Naive thymus-derived CD8-positive, alpha-beta T cell (primary cell): ENCODE measurements at places on chromosomes 3 and 15.

GRCh38 chr3:66303491-66303901 is 82.7 kb downstream of the SLC25A26 start:
- DNase-seq: no peak

DNA sequence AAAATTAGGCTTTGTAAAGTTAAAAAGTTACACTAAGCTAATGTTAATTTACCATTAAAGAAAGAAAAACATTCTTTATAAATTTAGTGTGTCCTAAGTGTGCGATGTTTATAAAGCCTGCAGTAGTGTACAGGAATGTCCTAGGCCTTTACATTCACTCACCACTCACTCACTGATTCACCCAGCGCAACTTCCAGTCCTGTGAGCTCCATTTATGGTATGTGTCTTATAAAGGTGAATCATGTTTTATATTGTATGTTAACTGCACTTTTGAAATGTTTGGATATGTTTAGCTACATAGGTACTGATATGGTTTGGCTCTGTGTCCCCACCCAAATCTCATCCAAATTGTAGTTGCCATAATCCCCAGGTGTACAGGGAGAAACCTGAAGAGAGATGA is 549.7 kb upstream of the EPHA6 start:
- DNase-seq: no peak

- DNase-seq: no peak
Observed at GRCh38 chr3:126557415-126557745, 1.4 kb downstream of the C3orf22 start.

- DNase-seq: no peak
Observed at GRCh38 chr15:62250186-62250585, 85.1 kb upstream of the C2CD4B start.

- no peak for DNase-seq
Observed at GRCh38 chr15:78629031-78629715, 8.4 kb upstream of the CHRNA3 start.

DNA sequence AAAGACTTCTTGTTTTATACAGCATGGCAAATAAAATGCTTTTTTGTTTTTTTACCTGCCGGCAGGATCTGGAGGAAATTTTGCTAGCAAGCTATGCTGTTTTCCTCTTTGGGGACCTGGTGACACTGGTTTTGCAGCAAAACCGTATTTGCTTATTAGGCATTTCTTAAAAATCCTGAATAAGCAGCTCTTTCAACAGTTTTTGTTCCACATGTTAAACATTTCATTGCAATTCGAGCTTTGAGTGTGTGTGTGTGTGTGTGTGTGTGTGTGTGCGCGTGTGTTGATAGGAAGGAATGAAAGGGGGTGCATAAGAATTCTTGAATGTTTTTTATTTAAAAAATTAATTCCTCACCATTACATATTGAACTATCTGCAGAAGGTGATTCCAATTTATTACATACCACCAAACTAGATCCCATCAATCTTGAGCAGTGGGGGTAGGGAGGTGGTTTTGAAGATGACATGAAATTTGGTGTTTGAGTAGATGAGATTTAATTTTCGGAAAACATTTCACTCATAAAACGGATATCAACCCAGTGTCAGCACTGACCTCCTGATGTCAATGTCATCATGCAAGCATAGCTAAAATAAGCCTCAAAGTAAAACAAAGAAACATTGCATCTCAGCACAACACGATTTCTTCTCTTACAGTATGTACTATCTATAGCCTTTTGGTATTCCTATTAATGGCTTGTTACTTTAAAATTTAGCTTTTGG is 17.3 kb downstream of the ZBTB38 start:
- DNase-seq: no peak

DNA sequence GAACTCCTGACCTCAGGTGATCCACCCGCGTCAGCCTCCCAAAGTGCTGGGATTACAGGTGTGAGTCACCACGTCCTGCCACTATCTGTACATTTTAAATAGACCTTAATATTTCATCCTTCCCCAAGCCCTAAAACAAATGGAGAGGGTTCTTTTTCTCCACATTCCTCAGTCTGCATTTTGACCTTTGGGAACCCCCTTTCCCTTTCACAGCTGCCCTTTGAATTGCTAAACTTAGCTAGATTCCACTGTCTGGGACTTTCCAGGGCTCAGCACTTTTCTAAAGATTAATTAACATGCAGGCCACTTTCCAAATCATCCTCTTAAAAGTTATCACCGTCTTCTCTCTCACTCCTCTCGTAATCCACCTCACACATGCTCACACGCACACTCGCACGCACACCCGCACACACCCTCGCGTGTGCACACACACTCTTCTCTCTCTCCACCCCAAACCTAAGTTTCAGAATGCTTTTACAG is 124.2 kb downstream of the TMCO5A start:
- DNase-seq: no peak

- DNase-seq: no peak
Observed at GRCh38 chr15:81950841-81951414, 94.9 kb downstream of the MEX3B start.

GRCh38 chr15:60399931-60400330 is 2.1 kb upstream of the ANXA2 start:
- no peak for DNase-seq

GRCh38 chr3:62529230-62529629 is 155.9 kb upstream of the FEZF2 start:
- no peak for DNase-seq

DNA sequence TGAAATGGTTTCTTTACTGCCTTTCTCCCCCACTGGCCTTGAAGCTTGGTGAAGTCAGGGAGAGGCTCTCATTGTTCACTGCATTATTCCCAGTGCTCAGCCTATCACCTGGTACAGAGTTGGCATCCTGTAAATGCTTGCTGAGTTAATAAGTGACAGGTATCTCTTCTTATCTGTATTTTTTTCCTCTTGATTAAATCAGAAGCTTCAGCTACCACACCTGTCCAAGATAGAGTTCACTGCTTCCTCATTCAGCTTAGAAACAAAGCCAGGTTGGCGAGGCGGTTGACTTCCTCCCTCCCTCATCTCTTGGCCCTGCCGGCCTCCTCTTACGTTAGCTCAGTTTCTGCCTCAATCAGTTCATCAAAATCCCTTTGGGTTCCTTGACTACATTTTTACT is 142.8 kb downstream of the LIPC start:
- no peak for DNase-seq

- DNase-seq: peak; percentile 46
Observed at GRCh38 chr3:42535981-42536784, 33.7 kb downstream of the VIPR1 start.

DNA sequence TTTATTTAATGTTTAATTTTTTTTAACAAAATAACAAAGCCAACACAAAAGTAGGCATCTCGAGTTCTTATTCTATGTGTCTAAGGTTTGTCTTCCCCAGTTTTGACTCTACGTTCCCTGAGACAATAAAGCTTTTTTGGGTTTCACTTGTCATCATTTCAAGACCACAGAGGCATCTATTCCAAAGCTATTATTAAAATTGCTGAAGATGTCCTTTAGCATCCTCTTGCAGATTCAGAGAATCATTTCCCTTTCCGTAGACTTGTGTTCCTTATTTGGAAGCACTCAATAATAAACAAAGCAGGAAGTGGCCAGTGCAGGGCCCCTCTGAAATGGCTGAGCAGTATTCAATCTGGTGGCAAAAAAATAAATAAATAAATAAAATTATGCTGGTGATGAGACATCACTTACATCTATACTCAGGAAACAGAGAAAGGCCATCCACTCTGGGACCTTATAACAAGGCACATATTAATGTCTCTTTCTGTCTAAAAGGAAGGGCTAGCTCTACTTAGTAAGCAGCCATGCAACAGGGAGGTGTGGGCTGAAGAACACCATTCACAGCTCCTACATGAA is 362.3 kb downstream of the WDR72 start:
- DNase-seq: no peak

DNA sequence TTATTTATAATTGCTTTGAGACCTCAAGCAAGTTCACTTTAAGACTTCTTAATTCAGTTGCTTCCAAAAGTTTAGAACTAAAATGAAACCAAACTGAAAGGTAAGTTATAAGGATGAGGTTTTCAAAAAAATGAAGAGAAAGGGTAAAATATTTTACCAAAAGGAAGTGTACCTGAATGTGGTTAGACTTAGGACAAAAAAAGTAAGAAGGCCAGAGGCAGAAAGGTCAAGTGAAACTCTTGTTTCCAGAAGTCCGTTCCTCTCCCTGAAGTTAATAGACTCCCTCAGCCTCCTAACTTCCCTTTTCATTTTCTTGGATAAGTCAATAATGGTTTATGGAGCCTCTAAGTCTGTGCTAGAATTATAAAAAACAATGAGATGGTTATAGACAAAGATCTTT is 16.6 kb downstream of the BTLA start:
- no peak for DNase-seq

- DNase-seq: no peak
Observed at GRCh38 chr3:59046839-59047238, 3.0 kb downstream of the CFAP20DC start.

DNA sequence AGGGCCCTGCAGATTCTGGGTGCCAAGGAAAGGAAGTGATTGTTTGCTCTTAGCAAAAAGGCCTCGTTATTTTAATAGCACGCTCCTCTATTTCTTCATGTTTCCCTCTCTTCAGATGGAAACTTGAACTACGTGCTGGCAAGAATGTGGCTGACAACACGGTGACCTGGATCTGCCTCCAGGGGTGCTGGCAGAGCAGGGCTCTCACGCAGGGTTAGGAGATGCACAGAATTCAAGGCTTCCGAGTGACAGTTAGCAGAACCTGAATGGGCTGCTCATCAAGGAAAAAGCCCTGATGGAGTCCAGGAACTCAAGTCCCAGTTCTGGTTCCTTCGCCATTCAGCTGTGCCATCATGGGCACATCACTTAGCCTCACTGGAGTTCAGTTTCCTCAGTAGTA is 22.7 kb downstream of the CYP19A1 start:
- DNase-seq: no peak

GRCh38 chr3:17974206-17974841 is 231.9 kb upstream of the TBC1D5 start:
- no peak for DNase-seq

DNA sequence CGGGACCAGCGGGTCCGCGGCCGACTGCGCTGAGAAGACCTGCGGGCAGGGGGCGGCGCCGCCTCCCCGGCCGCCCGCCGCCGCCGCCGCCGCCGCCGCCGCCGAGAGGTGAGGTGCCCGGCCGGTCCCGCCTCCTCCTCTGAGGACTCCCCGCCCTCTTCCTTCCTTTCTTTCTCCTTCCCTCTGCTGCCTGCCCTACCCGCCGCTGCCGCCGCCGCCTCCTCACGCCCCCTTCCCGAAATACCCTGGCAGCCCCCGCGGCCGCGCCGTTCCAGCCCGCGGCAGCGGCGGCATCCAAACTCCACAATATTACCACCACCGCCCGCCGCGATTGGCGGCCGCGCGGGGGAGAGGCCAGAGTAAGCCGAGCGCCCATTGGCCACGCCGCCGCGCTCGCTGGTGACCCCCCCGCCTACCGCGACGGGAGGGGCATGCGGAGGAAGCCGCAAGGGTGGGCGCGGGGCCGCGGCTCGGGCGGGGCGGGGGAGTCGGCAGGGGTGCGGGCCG is 61.8 kb upstream of the ANKRD28 start:
- peak; percentile 69 for DNase-seq

DNA sequence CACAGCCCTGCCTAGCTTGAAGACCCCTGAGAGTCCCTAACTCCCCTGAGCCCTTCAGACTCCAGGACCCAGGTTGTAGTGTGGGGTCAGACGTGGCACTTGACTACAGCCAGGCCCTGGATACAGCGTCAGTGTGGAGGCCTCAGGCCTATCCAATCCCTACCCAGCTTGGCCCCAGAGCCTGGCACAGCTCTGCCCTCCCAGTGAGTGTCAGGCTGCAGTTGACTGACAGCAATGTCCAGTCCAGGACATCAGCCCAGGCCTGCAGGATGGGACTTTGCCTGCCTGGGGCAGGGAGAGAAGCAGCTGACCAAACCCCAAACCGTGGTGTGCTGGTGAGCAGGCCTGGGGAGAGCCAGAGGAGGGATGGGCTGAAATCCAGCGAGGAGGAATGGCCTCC is 27.3 kb downstream of the KLF13 start:
- no peak for DNase-seq
